NCI-H460 (cell line): ENCODE measurements at places on chromosomes 6 and 20.

DNA sequence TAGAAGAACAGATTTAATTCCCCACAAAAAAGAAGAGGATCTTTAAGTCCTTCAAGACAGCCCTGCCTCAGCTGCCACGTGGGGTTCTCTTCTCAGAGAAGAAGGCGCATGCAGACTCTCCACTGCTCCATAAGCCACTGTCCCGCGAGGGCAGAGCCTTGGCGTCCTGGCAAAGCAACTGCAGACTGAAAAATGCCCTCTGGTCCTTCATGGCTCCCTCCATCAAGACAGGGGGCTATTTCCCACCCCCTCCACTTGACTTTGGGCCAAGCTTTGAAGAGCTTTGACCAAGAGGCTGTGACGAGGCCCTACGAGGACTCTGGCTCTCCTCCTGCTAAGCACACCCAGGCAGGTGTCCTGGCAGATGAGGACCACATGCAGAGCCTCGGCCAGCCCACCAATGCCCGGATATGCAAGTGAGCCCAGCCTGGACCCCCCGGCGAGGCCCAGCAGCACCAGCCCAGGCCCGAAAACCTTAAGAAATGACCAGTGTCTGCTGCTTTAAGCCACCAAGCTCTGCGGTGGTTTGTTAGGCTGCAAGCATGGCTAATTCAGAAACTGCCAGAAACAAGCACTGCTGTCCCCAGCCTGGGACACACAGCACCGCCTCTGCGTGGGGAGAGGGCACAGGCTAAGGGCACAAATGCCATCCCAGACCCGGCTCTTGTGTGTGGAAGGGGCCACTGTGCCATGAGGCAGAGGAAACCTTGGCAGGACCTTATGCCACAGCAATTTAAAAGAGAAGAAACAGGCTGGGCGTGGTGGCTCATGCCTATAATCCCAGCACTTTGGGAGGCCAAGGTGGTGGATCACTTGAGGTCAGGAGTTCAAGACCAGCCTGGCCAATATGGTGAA, 16.1 kb downstream of the GMEB2 start:
- DNase-seq = no peak

- no peak for DNase-seq
Measured at GRCh38 chr6:87514831-87515230, 42.1 kb downstream of the SLC35A1 start.

GRCh38 chr6:149112976-149113375, 204.5 kb upstream of the TAB2 start:
- no peak for DNase-seq

DNA sequence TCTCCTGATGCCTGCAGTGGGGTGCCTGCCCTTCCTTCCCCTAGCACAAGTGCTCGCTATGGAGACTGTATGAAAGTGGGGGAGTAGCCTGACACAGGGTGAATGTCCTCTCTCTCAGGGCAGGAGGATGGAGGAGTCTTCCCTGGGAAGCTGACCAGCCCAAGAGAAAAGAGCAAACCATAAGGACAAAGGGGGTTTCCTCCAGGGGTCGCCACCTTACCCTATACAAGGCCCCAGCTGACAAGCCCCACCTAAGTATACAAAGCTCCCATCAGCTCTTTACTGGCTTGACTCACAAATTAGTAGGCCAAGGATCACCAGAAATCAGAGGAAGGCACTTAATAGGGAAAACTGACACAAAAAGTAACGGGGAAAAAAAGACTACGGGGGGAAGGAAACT, 54.1 kb downstream of the PLAGL1 start:
- DNase-seq = no peak

DNA sequence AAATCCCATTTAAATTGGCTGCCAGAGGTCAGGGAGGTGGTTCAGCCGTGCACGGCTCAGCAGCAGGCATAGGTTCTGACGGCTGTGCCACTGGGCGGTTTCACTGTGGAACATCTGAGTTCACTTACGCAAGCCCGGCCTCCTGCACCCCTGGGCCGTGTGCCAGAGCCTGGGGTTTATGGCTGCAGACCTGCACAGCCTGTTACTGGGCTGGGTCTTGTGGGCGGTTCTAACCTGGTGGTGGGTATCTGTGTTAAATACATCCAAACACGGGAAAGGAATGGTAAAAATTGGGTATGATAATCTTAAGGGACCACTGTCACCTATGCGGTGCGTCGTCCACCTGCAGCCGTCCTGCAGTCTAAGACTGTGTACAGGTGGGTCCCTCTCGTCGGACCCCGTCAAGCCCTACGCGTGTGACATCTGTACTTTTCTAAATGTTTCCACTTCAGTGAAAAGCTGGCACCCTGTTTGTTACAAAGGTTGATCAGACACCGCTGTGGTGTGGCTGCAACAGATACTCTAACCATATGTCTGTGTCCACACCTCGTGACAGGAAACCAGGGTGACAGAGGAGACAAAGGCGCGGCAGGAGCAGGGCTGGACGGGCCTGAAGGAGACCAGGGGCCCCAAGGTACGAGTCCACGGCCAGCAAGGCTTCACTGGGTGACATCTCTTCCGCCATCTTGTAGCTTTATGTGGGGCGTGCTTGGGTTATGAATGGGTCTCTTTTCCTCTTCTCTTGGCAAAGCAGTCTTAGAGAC, 21.5 kb downstream of the COL9A3 start:
- DNase-seq = no peak

DNA sequence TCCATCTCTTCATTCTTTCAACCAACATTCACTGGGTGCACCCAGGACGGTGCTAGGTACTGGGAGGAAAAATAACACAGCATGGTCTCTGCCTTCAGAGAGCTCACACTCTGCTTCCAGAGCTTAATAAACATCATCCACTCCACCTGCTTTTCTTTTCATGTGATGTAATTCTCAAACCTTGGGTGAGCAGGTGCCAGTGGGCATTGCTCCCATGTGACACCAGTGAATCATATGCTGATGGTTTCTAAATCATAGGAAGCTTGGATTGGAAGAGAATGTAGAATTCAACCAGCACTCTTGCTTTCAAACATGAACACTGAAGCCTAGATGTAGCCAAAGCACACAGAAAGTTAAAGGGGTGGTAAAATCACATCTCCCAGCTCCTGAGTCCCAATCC, 189.8 kb downstream of the FOXA2 start:
- no peak for DNase-seq

GRCh38 chr6:42744351-42744893, 1.5 kb downstream of the TBCC start:
- no peak for DNase-seq

DNA sequence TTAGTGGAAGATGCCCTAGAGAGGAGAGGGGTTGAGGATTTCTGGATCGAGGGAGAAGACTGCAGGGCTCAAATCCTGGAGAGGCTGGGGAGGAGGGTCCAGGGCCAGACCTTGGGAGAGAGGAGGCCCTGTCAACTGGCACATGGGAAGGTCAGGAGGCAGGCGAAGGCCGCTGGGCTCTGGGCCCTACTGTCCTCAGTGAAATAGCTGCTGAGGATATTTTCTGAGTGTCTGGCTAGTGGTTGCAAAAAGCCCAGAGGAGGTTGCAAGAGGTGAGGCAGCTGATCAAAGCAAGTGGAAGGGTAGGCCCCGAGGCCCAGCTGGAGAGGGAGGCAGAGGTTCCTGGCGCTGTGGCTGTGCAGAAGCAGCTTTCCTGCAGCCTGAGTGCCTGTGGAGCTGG, 103.4 kb upstream of the MLN start:
- no peak for DNase-seq

DNA sequence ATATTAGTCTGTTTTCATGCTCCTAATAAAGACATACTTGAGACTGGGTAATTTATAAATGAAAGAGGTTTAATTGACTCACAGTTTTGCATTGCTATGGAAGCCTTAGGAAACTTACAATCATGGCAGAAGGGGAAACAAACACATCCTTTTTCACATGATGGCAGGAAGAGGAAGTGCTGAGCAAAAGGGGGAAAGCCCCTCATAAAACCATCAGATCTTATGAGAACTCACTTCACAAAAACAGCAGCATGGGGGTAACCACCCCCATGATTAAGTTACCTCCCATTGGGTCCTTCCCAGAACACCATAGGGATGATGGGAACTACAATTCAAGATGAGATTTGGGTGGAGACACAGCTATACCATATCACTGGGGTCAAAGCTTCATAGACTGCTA, 254.2 kb downstream of the ERMARD start:
- no peak for DNase-seq
